Lower lobe of right lung (tissue), 2 donors: ENCODE measurements at places on chromosomes 1 and 21.

GRCh38 chr1:17667641-17668040 is 87.5 kb upstream of the ACTL8 start:
- peak; percentile 79 for DNase-seq
- no peaks in the 10 kb centered on the region for H3K27me3 ChIP-seq
- no peak overlapping the region for H3K27ac ChIP-seq
- no peak overlapping the region for H3K4me3 ChIP-seq
- H3K4me1 ChIP-seq = no peaks in the 10 kb centered on the region

GRCh38 chr1:1924386-1924785 is 5.3 kb upstream of the TMEM52 start:
- H3K4me3 ChIP-seq = no peak overlapping the region
- H3K27ac ChIP-seq = no peak overlapping the region
- no peaks in the 10 kb centered on the region for H3K36me3 ChIP-seq
- DNase-seq = no peak
- peaks cover 7% of the 10 kb centered on the region for H3K4me1 ChIP-seq

- no peak for DNase-seq
- no peaks in the 10 kb centered on the region for H3K4me1 ChIP-seq
- no peaks in the 10 kb centered on the region for H3K27me3 ChIP-seq
These were observed 597.3 kb upstream of the PLXNA2 start for GRCh38 chr1:208841436-208841835.

DNA sequence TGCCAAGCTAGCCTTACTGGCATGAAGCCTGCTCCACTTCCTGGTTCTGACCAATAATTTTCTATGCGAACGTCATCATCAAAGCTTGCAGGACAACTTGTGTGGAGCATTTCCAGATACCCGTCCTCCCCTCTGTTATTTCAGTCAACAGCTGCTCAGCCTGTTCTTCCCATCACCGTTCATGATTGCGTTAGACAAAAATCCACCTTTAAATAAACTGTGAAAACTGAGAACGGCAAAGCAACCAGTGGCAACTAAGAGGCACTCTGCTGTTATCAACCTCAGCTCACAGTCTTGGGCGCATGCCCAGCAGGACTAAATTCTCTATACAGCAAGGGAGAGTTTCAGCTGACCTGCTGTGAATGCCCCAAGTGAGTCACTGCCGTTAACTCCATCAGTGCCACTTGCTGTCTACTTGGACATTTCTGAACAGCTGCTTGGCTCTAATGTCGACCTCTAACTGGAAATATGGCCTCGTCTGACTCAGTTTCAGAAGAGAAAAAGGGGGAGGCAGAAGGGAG is 207.4 kb upstream of the RUNX1 start:
- peak overlapping the region; percentile 42 for H3K27ac ChIP-seq
- peak; percentile 83 for DNase-seq
- no peak overlapping the region for H3K4me3 ChIP-seq
- H3K36me3 ChIP-seq = no peaks in the 10 kb centered on the region
- no peaks in the 10 kb centered on the region for H3K27me3 ChIP-seq
- H3K4me1 ChIP-seq = peaks cover 7% of the 10 kb centered on the region

DNA sequence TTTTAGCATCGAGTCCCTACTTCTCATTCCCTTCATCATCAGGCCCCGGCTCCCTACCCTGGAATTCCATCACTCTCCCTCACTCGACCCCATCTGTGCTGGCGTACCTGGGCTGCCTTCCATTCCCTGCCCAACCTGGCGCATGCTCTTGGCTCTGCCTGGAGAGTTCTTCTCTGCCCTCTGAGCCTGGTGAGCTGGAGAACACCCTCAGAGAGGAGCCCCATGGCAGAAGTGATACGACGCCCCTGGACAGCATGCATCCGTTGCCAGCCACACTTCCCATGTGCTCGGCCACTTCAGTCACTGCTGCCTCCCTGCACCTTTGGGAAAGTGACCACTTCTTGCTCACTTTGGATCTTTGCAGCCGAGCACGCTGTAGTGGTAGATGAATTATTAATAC is 30.1 kb downstream of the OLFML2B start:
- no peak overlapping the region for H3K4me3 ChIP-seq
- peaks cover 4% of the 10 kb centered on the region for H3K36me3 ChIP-seq
- no peak overlapping the region for H3K27ac ChIP-seq
- no peak for DNase-seq
- peaks cover 9% of the 10 kb centered on the region for H3K4me1 ChIP-seq
